ACHN (cell line): ENCODE measurements at places on chromosomes 2 and 18.
A peak's percentile ranks its signal among the peaks of the same experiment; 100 is the strongest.

GRCh38 chr18:79479761-79480161 lies 84.0 kb downstream of the NFATC1 start:
- no peak for DNase-seq

GRCh38 chr18:28576941-28577340 lies 400.0 kb upstream of the CDH2 start:
- no peak for DNase-seq

DNA sequence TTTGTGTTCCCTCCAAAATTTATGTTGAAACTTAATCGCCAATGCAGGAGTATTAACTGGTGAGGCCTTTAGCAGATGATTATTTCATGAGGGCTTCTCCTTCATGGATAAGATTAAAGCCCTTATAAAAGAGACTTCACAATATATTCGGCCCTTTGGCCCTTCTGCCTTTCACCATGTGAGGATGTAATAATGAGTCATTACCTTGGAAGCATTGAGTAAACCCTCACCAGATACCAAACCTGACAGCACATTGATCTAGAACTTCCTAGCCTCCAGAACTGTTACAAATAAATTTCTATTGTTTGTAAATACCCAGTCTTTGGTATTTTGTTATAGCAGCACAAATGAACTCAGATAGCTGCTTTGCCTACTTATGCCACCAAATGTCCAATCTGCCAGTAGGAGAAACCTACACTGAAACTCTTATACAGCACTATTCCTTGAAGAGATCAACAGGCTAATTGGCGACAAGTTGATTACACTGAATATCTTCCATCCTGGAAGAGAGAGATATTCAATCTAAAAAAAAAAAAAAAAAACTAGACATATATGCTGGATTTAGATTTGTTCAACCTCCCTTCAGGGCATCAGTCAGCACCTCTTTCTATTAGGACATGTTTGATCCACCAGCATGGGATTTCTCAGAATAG lies 125.9 kb upstream of the COL5A2 start:
- no peak for DNase-seq

DNA sequence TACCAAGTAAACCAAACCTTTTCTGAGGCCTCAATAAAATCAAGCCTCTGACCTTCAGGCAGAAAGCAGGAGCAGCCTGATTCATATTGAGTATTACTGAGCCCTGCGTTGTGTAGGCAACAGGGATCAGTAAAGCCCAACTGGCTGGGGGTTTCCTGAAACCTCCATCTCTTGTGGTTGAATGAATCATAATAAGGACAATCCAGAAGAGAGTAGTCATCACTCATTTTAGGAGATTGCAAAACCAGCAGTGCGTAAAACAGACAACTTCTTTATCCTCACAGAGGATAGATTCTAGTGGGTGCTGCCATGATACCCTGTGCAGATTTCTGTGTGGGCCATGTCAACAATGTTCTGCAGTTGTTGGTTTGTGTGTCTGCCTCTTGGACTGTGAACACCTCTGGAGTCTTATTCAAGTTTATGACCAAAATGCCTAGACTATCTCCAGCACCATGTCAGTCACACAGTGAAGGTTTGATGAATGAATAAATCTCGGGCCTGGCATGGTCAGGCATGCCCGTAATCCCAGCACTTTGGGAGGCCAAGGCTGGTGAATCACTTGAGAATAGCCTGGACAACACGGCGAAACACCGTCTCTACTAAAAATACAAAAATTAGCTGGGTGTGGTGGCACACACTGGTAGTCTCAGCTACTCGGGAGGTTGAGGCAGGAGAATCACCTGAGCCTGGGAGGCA lies 51.8 kb upstream of the RAB27B start:
- DNase-seq, result peak; percentile 95

- peak; percentile 33 for DNase-seq
Observed at GRCh38 chr18:267380-267687, 513 bp downstream of the THOC1 start.

- no peak for DNase-seq
Observed at GRCh38 chr2:144079803-144080202, 440.1 kb downstream of the ZEB2 start.

DNA sequence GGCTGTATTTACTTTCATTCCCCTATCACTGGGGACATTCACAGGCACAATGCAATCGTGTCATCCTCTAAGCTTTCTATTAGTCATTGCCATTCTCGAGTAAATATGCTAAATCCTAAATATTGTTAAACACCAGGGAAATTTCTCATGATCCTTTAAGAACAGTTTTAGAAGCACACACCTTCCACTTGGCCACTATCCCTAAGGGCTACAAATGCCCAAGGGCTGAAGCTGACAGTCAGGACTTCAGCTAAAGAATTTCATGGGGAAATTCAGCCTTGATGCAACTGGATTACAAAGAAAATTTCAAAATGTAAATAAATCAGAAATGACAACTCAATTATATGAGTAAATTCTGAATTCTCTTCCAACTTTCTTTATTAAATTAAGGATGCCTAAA lies 163.1 kb upstream of the PID1 start:
- no peak for DNase-seq

DNA sequence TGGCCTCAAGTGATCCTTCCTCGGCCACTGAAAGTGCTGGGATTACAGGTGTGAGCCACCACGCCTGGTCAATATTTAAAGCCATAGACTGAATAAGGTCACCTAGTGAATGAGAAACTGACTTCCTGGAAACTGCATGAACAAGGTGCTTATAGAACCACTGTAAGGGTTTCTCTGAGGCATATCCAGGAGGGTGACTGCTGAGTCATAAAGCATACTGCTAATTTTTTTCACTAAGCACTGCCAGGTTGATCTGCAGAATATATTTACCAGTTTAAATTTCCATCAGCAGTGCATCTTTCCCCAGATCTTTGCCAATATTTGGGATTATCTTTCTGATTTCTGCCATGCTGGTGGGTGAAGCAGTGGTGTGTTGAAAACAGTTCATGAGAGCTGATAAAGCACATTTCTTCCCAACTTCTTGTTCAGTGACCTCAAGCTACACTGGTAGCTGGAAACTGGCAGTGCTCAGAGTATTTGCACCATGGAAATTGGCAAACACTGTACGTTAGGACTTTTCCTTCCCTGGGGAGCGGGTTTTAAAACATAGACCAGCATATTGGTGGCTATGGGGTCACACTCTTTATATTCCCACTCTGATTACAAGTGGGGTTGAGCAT lies 4.2 kb upstream of the CLIP4 start:
- DNase-seq, result no peak

DNA sequence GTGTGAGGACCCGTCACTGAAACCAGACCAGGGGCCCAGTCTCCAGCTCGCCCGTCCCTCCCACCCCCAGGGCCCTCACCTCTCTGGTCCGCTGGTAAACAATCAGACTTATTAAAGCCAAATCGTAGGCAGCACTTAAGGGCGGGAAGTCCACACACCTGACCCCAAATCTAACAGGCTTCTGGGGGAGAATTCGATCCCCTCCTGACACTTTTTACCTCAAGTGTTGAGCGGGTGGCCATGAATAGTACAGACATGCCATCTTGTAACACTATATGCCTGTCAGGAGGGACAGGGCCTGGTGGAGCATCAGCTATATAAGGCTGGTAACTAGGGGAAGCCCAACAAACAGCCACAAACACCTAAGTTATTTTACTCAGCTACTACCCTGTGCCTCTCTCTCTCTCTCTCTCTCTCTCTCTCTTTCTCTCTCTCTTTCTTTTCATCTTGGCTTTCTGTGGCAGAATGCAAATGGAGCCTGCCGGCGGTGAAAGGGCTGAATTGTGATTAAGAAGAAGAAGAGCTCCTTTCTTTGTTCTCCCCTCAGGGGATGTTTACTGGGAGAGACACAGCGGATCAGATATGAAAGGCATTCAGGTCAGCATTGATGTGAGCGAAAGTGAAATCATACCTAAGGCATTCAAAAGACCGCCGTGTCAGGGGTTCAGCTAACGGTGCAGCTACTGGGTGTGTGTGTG lies 9.5 kb downstream of the ZEB2 start:
- peak; percentile 79 for DNase-seq

- DNase-seq, result no peak
Observed at GRCh38 chr2:116787848-116788247, 1026.6 kb upstream of the DDX18 start.

GRCh38 chr2:240947176-240947575 lies 41.0 kb downstream of the CROCC2 start:
- DNase-seq, result no peak

DNA sequence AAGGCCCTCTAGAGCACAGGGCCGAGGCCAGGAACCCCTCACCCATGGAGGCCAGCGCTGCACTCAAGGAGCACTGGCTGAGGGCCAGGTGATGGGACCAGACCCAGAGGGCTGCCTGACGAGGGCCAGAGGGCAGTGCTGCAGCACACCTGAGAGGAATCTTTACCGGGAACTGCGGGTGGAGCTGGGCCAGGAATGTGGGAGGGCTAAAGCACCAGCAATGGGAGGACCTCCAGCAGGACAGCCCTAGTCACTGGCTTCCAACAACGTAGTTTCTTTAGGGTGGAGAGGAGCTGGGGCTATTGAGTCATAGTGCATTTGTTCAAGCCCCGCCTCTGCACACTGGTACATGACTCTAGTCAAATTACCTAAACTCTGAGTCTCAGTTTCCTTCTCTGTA lies 143.4 kb downstream of the TMEM17 start:
- DNase-seq, result no peak

DNA sequence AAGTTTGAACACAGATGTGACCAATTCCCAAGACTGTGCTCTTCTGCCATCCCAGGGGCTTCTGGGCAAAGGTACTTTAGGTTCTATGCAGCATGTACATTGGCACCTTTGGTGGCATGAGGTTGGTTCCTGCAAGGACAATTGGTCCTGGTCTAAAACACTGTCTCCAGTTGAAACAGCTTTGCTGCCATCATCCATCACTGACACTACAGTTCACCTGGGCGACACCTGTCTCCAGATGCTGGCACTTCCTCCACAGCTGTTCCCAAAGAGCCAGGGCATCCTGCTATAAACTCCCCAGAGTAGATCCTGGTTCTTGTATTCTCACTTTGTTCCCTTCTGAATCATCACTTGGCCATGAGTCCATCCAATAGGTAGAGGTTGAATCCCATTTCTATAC lies 60.6 kb downstream of the FHOD3 start:
- no peak for DNase-seq

- no peak for DNase-seq
Observed at GRCh38 chr2:9653485-9654271, 22.9 kb upstream of the YWHAQ start.

GRCh38 chr2:173690349-173690748 lies 274.8 kb downstream of the SP3 start:
- no peak for DNase-seq

- DNase-seq, result no peak
Observed at GRCh38 chr18:36522509-36522908, 225.0 kb downstream of the FHOD3 start.

DNA sequence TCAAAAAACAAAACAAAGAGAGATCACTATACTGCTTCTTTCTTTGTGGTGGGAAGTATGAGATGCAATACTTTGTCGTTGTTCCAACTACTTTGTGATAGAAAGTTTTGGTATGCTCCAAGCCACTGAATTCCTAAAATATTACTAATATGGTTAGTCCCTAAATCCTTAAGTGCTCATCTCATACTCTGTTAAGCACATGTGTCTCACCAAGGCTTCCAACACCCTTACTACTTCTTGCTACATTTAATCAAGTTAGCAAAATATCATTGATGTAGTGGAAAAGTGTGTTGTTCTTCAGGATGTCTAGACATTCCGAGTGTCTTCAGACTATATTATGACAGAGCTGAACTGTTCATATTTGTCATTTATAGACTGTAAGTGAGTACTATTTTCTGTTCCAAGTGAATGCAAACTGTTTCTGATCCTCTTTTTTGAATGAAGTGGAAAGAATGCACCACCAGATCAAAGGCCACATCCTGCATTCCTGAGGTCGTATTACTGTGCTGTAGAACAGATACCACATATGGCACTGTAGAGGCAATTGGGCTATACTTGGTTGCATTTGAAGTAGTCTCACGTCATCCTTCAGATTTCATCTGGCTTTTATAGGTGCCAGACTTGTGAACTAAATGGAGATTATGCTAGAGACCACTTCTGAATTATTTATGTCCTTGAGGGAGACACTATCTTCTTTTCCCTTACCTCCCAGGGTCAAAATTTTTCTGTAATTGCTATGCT lies 298.4 kb upstream of the ZNF521 start:
- DNase-seq, result peak; percentile 96

DNA sequence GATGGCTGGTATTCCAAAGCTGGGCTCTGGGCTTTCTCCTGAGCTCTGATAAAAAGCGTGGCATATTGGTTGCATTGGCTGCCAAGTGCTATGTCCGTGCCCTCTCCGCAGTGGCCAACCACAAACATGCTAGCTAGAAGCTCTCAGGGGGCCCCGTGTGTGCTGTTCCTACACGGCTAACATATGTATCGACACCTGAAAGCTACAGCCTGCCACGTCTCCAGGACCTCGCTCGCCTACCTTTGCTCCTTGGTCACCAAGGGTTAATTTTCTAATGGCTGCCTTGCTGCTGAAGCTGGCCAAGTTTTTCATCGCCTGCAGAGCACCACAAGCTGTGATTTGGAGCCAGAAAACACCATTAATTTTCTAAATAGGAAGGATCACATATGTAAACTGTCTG lies 888.4 kb downstream of the BCL11A start:
- no peak for DNase-seq

DNA sequence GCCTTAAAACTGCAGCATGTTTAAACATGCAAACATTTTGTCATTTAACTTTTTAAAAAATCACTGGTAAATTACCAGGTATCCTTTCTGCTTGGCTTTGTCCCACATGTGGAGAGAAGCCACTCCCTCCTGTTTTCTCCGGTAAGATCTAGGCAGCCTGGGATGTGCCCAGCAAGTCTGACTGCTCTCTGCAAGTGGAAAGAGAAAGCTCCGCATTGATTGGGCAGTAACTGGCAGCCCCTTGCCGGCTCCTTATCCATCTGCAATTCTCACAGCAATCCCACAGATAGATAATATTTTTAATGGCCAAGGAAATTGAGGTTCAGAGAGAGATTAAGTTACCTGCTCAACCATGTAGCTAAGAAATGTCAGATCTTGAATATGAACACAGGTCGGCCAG lies 136.1 kb downstream of the TMEM200C start:
- no peak for DNase-seq
